Inflammatory macrophage treated with lipopolysaccharide for 1 hour (primary cell): ENCODE measurements at places on chromosomes 4 and X.

DNA sequence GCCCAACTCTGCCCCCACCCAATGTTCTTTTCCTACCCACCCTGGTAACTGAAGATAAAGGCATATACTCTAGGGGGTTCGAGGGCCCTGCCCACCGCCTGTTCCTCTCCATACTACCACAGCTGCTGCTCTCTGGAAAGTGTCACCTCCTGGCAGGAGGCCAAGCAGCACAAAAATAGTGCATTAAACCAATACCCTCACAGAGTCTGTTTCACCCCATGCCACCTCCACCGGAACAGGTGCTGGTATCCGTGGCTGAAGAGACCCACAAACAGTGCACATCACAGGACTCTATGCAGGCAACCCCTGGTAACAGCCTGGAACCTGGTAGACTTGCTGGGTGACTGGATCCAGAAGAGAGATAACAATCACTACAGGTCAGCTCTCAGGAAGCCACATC is 85.1 kb upstream of the CTSO start:
- DNase-seq, result no peak

DNA sequence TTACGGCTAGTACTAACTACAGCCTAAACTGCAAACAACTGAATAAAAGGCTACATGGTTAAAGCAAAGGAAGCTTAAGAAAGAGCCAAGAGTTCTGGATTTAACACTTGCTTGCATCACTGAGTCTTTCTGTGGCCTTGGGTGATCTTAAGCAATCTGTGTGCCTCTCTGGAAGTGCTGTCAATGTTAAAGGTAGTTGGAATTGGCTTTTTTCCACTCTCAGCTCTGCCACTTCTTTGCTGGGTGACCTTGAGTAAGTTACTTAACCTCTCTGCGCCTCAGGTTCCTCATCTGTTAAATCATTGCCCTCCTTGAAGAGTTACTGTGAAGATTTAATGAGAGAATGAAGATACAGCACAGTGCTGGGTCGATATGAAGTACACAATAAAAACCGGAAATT is 15.7 kb downstream of the SLC2A9 start:
- DNase-seq, result no peak

DNA sequence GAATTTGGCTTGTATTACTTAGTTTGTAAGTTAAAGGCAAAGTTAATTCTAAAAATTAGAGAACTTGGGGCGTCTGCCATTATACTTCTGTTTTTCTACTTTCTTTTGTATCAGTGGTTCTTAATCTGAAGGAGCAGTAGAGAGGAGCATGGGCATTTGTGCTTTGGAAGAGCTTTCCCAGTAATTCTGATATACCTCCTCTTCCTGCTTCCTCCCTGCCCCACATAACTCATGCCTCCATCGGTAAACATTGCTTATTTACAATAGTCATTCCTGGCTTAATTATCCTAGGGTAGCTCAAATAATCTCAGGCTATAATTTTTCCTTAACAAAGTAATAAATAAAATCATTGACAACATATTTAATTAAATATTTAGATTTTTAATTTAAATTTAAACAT is 37.1 kb upstream of the SPARCL1 start:
- DNase-seq, result no peak

DNA sequence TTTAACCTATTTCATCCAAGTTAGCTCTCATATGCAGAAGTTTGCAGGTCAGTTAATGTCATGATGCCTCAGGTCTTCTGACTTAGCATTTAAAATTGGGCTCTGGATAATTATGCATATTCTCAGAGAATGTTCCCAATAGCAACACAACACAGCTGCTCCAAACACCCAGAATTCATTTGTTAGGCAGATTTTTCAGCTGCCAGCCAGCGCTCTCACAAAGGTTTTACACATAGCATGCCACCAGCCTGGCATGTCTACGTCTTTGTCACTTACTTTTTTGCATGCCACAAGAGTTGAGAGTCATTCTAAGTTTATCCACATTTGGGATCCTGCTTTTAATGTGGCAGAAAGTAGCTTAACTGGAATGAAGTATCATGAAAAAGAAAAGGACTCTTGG is 84.8 kb downstream of the LIMCH1 start:
- no peak for DNase-seq

GRCh38 chr4:168618577-168619265 is 121.9 kb downstream of the PALLD start:
- DNase-seq, result no peak

DNA sequence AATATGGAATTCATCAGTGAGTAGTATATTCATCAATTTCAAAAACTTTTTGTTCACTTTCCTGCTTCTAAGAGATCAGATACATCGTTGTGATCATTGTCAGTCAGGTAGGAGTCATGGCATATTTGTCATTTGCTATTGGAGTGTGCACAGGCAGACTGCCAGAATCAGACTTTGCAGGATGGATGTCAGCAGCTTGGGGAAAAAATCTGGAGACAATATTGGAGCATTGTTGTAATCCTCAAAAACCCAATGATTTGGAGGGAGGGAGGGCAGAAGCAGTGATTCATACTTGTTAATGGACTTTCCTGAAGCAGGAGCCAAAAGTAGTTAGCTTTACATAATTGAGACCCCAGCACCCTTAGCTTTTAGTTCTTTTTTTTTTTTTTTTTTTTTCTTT is 59.6 kb upstream of the DRP2 start:
- no peak for DNase-seq

DNA sequence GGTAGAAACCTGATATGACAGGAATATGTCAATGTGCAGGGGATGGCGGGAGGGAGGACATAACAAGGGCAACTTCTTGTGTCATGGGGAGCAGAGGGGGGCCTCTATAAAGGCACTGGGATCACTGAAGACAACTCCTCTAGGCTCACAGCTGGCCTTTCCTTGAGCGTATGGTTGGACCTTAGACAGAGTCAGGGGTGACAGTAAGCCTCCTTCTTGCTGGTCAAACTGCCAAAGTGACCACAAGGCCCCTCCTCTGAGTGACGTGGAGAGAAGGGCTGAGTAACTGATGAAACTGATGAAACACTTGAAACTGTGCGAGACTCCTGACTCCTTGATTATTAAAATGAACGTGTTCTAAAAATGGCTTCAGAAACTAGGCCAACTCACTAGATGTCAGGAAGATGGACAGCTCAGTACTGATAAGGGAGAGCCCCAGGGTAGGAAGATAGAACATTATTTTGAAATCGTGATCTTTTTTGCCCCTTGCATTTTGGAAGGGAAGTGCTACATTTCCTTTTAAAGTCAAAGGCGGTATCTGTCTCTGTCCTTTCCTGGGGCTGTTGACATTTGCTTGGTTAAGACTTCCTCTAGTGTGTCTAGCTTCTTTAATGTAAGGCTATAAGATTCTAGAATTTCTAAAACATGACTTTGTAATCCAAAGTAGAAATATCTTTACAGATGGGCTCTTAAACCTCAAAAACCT is 1.6 kb downstream of the RAB33A start:
- peak; percentile 72 for DNase-seq

DNA sequence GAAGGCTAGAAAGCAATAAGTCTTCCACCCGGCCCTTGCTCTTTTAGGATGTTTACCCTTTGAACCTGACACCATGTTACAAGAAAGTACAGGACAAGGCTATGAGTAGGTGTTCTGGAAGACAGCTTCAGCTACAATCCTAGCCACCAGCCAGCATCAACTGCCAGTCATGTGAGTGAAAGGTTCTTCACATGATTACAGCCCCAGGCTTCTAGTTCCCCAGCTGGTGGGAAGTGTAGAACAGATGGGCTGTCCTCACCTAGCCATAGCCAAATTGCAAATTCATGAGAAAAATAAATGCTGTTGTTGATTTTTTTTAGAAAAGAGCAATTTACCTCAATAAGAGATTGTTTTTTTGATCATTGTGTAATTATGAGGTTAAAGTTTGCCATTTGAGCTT is 60.8 kb downstream of the GRXCR1 start:
- DNase-seq, result no peak

DNA sequence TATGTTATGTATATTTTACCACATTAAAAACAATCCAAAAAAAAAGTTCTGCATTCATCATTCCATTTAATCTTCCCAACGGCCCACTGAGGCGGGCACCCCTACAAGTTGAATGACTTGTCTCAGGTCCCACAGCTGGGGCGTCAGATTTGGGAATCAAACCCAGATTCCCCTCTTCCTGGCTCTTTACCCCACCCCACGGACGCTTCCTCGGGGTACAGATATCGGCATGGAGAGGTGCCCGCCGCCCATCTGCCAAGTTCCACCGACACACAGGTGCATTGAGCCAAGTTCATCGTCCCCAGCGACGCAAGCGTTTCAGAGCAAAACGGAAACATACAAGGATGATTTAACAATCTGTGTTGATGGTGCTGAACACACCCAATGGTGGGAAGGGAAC is 36.9 kb upstream of the MAN2B2 start:
- no peak for DNase-seq

GRCh38 chr4:79874197-79874596 is 198.8 kb downstream of the ANTXR2 start:
- no peak for DNase-seq

DNA sequence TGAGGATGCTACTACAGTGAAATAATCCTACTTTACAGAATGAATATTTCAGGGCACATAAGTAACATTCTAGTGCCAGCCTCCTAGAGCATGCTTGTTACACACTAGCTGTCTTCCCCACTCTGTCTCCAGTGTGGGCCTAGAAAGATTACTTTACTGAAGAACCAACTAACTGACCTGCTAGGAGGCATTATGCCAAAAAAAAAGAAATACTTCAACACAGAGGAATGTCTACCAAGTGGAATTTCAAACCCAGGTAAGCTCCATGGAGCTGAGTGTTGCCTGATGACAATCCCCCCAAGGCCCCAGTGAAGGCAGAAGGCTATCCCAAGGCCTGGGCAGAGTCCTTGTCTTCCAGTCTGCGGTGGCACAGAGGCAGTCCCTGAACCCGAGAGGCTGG is 40.9 kb upstream of the STS start:
- no peak for DNase-seq

GRCh38 chr4:31674313-31674947 is 954.3 kb downstream of the PCDH7 start:
- no peak for DNase-seq

DNA sequence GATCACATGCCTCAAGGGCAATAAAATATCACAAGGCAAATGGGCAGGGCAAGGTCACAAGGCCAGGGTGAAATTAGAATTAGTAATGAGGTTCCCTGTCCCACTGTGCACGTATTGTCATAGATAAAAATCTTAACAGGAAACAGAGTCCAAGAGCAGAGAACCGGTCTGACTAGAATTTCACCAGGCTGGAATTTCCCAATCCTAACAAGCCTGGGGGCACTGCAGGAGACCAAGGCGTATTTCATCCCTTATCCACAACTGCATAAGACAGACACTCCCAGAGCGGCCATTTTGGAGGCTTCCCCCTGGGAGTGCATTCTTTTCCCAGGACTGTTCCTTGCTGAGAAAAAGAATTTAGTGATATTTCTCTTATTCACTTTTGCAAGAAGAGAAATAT is 25.9 kb upstream of the PRDM5 start:
- no peak for DNase-seq

DNA sequence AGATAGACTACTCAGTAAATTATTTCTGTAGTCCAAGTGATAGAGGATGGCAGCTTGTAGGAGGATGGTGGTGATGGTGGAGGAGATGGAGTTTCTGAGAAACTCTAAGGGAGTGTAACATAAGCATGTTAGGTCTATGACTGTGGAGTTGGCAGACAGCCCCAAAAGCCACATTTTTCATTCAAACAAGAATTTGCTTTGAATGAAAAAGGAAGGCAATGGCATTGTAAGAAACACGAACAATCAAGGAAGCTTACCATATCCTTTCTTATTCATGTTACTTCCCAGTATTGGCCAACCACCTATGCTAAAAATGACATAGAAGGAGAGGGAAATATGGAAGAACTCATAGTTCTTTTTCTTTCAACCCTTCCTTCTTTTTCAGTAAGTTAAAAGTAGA is 18.7 kb upstream of the SEC24B start:
- DNase-seq, result no peak

DNA sequence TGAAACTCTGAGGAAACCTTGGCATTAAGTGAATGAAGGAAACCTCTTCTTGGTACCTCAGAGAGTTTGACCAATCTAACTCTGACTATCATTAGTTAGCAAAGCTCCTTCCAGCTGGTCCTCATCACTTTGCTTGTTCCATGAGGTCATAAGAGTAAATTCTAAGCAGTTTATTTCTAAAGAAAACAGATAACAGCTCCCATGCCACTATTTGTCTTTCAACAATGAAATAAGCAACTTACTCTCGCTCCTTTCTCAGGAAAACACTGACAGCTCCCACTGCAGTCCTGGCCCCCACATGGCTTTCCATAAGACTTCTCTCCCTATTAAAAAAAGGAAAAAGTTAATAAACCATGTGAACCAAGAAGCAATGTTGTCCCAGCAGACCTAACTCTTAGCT is 127.7 kb downstream of the COL4A6 start:
- DNase-seq, result no peak

DNA sequence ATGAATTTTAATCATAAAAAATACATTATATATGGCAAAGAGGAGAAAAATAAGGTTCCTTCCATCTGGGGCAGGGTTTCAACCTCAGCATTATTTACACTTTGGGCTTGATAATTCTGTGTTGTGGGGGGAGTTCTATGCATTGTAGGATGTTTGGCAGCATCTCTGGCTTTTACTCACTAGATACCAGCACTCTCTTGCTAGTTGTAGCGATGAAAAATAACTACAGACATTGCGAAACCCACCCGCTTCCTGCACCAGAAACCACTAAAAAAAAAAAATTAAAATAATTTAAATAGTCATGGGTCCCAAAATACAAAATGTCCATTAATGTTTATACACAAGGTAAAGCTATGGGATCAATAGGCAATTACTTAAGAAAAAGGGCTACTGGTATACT is 52.7 kb downstream of the PPP3CA start:
- DNase-seq, result no peak

GRCh38 chrX:47584714-47585113 is 2.5 kb downstream of the TIMP1 start:
- DNase-seq, result no peak
